Renal cortical epithelial cell (primary cell): ENCODE measurements at places on chromosomes 4 and X. TPM values are rescaled to one million over a fixed set of nuclear protein-coding genes. Genes with fewer than 3 reads are reported as not detected.

GRCh38 chrX:50798783-50799182 is 15.2 kb downstream of the SHROOM4 start:
- peak; percentile 49 for DNase-seq

DNA sequence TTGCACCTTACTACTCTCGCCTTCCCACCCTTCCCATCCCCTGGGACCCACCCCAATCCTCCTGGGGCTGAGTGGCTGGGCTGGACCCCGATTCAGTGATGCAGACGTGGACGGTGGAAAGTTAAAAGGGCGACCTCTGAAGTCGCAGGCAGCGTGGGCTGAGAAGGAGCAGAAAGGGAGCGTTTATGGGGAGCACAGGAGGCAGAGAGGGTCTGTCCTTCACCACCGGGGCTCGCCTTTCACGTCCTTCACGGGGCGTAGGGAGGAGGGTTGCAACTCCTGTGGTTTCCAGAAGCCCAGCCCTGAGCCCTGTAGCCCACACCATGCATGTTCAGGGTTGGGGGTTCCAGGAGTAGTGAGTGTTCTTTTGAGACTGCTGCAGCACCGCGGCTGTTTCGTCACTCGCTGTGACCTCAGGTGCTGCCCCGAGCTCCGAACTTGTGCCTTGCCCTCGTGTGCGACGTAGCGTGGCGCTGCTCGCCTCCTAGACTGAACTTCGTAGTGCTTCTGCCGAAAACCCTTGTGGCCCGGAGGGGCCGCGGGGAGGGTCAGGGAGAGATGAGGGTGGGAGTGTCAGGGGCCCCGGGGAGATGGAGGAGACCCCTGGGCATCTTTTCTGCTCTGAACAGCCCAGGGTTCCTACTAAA is 1.6 kb downstream of the NHS start:
- DNase-seq, result peak; percentile 17

DNA sequence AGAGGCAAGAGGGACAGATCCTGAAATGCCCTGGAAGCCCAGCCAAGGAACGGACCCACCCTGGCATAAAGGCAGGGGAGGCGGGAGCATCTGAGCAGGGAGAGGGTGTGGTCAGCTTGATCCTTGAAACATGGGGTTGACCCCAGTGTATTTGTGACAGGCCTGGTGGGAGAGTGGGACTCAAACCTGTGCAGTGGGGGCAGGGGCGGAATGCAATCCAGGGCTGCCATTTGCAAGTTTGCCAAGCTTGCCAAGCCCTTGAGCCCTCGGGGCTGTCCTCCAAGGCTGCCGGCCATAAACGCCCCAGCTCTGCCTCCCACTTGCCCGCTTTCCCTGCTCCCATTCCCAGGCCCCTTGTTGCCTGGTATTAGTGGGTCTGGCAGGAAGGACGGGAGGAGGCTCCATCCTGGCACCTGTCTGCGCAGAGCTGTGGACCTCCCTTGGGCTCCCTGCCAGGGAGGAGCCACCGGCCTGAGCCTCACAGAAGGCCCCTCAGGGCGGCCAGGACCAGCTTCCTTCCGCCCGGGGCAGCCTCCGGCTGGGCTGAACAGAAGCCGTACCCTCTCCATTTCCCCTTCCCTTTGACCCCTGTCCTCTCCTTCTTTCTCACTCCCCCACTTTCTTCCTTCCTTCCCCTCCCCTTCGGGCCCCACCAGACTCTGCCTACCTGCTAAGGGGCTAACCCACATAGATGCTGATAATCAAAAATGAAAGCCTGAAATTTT is 661 bp downstream of the S100P start:
- DNase-seq, result no peak

DNA sequence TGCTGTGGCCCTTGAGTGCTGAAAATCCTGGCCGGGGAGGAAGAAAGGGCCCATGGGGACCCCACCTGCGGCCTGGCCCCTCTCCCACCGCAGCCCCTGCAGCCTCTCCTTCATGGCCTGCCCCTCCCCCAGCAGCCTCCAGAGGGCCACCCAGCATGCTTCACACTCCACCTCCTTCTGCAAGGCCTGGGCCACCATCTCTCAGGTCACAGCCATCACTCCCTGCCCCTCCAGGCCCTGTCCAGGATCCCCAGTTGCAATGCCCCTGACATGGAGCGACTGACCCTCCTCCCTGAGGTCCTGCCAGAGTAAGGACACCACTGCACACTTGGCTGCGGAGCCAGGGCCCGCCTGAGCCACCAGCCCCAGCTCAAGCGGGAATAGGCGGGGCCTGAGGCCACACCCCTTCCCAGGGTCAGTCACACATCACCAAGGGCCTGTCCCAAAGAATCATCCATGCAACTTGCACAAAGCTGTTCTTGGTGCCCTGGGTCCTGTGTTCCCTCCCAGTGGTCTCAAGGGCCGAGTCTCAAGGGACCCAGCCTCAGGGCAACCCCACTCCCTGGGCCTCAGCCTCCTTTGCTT is 32.9 kb downstream of the CCNQ start:
- DNase-seq, result no peak

GRCh38 chr4:101262683-101263082 is 84.6 kb downstream of the PPP3CA start:
- DNase-seq, result no peak

The BGN gene
- total RNA-seq, result 0.17 and 6.0 TPM in 2 replicates

The SLC34A2 gene
- 12.7 and 102 TPM in 2 replicates for total RNA-seq

The AMTN gene
- not detected in 2 replicates for total RNA-seq

The ARHGAP6 gene
- 3.1 and 9.4 TPM in 2 replicates for total RNA-seq
